NCI-H510A treated with DMSO at 0.1 percent for 48 hours (cell line): ENCODE measurements at places on chromosomes 5 and 9.

- peak; percentile 27 for DNase-seq
Observed at GRCh38 chr9:69193685-69194032, 19.6 kb downstream of the TJP2 start.

DNA sequence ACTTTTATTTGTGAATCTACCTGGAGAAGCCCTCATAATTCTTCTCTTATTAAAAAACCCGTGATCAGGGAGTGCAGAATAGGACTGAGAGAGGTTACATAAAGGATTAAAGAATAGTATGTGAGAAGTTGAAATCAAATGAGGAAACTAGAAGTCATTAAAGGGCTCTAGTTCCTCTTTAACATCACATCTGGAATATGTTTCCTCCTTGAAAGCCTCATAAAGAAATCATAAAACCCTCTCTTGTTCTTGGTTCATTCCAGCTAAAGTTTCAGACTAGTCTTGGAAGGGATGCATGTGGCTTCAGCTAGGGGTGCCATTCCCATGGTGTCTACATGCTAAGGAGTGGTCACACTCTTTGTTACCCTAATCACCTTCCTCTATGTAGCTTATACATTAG is 5.7 kb upstream of the C5orf46 start:
- no peak for DNase-seq

GRCh38 chr9:35738186-35738585 is 5.7 kb downstream of the CREB3 start:
- DNase-seq: no peak

DNA sequence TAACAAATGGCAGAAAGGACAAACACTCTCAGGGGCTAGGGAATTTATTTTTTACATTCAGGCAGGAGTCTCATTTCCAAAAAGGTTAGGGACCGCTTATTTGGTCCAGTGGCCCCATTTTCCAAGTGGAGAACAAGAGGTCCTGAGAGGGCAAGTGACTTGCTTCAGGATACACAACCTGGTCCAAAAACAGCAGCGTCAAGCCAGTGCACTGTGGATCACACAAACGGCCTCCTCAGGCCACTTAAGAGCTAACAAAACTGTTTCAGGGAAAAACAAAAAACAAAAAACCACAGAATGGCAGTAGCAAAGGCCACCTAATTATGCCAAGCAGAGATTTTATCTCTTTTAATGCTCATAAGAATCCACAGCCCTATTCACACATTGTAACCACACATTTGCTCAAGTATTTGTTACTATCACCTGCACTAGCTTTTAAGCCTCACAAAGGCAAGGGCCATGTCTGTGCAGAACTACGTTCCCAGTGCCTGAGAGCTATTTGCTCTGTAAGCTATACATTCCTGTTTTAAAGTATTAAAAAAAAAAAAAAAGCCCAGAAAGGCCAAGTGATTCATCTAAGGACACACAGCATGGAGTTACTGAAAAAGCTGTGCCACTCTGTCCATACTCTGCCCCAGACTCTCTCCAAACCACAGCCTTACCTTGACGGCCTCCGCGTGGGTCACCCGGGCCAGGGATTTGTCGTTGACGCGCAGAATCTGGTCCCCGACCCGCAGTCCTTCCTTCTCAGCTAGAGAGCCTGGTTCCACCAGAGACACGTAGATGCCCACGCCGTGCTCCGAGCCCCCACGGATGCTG is 1.5 kb downstream of the WHRN start:
- no peak for DNase-seq
